ENCODE measurements at places on chromosomes 13 and 19. TPM values are rescaled to one million over a fixed set of nuclear protein-coding genes. Genes with fewer than 3 reads are reported as not detected.

The COQ8B gene
- total RNA-seq: 19.2 TPM

The ZNF723 gene
- not detected for total RNA-seq

The ZNF358 gene
- 52.1 TPM for total RNA-seq

The GPR12 gene
- not detected for total RNA-seq

The ATP4A gene
- total RNA-seq: not detected

The PSG6 gene
- not detected for total RNA-seq

The IGFL1 gene
- total RNA-seq: not detected

The NOVA2 gene
- total RNA-seq: 35.2 TPM

DNA sequence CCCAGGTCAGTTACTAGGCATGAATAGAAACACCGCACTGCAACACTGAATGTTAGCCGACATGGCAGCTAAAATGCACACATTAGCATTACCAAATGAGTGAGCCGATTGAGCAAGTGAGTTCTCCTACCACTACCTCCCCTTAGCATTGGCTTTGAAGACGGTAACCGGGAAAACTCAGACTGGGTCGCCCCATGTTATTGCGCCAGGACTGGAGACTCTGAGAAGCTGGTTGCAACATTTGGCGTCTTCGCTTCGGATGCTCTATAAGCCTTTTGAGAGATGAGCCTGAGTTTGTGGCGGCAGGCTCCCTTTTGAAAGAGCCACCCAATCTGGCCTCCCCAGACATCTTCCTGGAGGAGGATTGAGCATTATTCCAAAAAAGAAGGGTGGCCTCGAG is 68.5 kb upstream of the POMP start:
- DNase-seq: no peak

- no peak for DNase-seq
Observed at GRCh38 chr13:69315039-69315438, 792.6 kb upstream of the ATXN8OS start.

GRCh38 chr13:33882804-33883203 is 64.9 kb downstream of the RFC3 start:
- no peak for DNase-seq

GRCh38 chr19:28466107-28467045 is 746.6 kb downstream of the UQCRFS1 start:
- DNase-seq: no peak
